ENCODE measurements at places on chromosomes 7 and 10.

DNA sequence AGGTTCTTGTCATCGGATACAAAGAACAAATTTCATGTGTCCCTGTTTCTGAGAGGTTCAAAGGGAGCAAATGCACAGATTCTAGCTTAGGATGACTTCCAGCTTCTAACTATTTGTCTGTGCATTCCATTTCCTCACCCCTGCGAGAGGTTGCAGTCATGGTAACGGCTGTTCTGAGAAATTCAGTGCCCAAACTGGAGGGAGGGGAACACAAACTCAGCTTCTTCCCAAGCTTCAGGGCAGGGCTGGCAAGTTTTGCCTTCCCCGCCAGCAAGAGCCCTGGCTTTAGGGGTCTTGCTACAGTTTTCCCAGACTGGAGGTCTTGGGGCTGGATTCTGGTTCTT, 11.1 kb downstream of the FAS start:
- DNase-seq = peak; percentile 63

DNA sequence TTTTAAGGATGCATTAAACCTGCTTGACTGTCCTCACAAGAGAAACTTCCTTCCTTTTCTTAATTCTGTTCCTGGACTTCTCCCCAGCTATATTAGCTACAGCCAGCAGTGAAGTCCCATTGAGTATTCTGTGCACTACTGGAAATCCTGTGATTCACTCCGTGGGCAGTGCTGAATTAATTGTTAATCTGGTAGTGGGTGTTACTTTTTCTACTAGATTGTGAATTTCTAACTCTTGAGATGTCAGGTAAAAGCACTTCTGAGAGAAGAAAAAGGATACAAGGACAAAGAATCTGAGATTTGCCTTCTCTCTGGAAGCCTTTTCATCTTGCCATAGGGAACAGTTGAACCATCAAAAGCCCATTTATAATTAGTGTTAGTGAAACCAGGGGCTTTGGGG, 33.9 kb downstream of the CYCS start:
- DNase-seq = no peak

- DNase-seq = peak; percentile 49
These were observed 333.3 kb downstream of the CACNA2D1 start for GRCh38 chr7:82110146-82110840.

DNA sequence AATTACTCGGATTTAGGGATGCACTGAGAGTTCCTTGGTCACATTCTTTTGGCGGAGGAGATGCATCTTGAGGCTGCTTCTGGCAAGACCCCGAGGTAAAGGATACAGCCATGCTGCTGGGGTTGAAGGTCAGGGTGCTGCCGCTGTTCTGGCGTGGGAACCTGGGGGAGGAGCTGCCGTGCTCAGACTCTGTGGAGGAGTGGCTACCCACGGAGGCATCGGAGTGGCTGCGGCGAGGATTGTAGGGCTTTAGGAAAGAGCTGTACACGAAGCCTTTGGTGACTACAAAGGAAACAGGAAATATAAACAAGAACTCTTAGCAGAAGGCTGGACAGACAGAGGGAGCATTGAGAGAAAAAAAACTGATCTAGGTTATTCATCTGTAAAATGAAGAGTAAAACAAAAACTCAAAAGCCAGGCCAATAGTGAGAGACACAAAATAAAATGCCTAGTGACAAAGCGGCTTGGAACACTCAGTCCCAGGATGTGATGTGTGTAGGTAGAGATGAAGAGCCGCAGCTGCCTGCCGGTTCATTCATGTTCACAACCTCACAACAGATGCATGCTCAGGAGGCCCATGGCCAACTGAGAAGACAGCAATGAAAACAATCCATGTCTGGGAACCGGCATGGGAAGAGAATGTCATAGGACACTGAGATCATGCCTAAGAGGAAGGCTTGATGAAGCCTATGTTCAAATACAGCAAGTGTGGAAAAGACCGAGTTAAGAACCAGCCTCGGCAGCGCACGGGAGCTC, 97.8 kb downstream of the ABCC2 start:
- no peak for DNase-seq

GRCh38 chr10:23481363-23481961, 42.6 kb downstream of the OTUD1 start:
- DNase-seq = no peak

GRCh38 chr7:79984210-79984609, 150.4 kb upstream of the GNAI1 start:
- DNase-seq = no peak

DNA sequence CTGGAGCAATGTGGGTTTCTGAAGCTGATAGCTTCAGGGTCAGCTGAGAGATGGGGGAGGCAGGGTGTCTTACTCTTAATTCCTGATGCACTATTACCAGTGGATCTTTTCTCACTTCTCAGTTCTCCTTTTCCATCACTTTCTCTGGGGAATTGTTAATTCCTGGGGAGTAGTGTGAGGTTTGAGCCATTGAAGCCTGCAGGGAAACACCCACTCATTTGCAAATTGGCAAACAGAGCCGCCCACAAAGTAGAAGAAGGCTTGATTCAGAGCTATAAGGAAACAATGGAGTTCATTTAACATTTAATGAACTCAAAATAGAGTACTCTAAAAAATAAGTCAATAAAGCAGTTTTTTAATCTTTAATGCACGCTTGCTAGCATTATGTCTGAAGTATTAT, 4.3 kb upstream of the TECTB start:
- no peak for DNase-seq

- no peak for DNase-seq
These were observed 148.6 kb upstream of the FAM3C start for GRCh38 chr7:121544726-121545125.

GRCh38 chr10:114033566-114033965, 10.1 kb upstream of the ADRB1 start:
- no peak for DNase-seq

- DNase-seq = no peak
These were observed 85.9 kb upstream of the AGBL3 start for GRCh38 chr7:134900166-134900982.

GRCh38 chr10:7610026-7610425, 56.7 kb downstream of the ITIH5 start:
- peak; percentile 24 for DNase-seq

DNA sequence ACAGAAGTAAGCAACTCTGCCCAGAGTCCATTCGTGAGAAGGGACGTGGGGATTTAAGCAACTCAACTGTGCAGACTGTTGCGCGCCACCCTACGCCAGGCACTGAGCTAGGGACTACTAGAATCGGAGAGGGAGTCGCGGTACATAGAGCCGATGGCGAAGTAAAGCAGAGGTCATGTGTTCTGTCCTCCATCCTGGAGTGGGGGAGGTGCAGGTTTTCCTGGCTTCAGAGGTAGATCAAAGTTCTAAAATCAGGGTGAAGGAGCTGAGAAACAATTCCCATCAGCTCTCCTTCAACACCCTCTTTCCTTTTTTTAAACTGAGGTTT, 23.2 kb downstream of the SLC35G1 start:
- DNase-seq = no peak

DNA sequence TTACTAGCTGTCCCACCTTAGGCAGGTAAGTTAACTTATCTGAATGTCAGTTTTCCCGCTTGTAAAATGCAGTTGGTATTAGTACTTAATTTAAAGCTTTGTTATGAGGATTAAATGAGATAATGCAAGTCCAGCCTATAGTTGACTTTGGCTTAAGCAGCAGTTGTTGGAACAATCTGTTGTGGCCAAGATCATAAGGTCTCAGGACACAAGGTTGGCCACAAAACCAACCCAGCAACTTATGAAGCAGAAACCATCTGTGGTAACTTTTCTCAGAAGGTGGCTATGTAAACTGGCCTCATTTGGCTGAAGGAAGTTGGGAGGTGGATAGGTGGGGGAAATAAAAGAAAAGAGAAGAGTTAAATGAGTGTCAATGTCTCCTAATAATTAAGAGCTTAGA, 29.4 kb downstream of the ENTPD1 start:
- no peak for DNase-seq

GRCh38 chr10:122879339-122880273, at the start of gene FAM24B:
Gene FAM24B, minus strand, starts transcription at chr10:122879581. Its CDS starts 29,066 bp downstream, at chr10:122850515.
- DNase-seq = peak; percentile 58

DNA sequence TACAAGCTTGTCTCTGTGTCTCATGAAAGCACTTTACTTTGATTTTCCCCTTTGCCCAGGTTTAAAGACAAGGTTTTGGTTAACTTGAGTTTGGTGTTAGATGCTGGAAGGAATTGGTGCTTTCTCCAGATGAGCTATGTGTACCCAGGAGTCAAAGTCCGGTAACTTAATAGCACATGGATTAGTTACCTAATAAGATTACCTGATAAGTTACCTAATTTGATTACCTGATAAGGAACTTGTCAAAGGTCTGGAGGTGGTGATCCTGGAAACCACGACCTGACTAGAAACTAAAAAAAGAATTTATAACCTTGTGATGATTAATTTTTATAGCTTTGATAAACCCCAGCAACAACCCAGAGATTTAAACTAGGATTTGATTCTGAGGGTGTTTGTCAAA, 269.9 kb upstream of the CACNA2D1 start:
- DNase-seq = no peak

DNA sequence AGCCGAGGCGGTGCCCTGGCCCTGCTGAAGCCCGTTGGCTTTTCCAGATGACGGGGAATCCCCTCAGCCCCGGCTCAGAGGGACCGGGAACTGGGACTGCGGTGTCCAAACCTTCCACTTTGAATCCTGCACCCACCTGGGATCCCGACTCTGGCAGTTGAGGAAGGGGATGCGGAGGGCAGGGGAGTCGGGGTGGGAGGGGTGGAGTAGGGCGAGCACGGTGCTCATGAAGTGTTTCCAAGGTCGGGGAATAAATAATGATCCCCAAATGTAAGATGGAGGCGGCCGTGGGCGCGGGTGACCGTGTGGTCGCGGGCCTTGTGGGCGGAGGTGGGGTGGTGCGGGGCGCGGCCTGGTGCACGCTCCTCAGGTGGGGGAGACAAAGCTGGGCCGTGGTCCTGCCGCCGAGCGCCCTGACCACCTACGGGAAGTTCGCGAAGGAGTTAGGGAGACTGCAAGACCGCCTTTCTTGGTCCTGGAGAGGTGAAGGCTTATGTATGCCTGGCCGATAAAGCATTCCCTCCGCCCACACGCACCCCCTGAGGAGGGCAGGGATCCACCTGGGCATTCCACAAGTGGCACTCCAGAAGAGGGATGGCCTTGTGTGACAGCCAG, 1.4 kb downstream of the MTURN start:
- DNase-seq = no peak

- DNase-seq = peak; percentile 57
These were observed 4.7 kb upstream of the GAD2 start for GRCh38 chr10:26211781-26212444.

GRCh38 chr10:130545122-130545521, 408.9 kb downstream of the GLRX3 start:
- no peak for DNase-seq

Data from ecto neural progenitor cell (in vitro differentiated cells).